ENCODE measurements at places on chromosomes 16 and 17. TPM values are rescaled to one million over a fixed set of nuclear protein-coding genes. Genes with fewer than 3 reads are reported as not detected.

The SDR42E1 gene
- 11.2 TPM for total RNA-seq

The ITGAL gene
- total RNA-seq = not detected

The HLF gene
- total RNA-seq = not detected

The ACE gene
- 0.39 TPM for total RNA-seq

The RAB37 gene
- not detected for total RNA-seq

The ACSM5 gene
- not detected for total RNA-seq

The ZNF19 gene
- total RNA-seq = 4.7 TPM

The TBC1D26 gene
- 0.65 TPM for total RNA-seq

The FBXW10B gene
- 2.2 TPM for total RNA-seq

The ENPP7 gene
- not detected for total RNA-seq

The CDK5RAP3 gene
- total RNA-seq = 60.7 TPM

The RAB11FIP4 gene
- 17.3 TPM for total RNA-seq

The PRSS21 gene
- total RNA-seq = not detected
